ENCODE measurements at places on chromosomes 12 and 14.

DNA sequence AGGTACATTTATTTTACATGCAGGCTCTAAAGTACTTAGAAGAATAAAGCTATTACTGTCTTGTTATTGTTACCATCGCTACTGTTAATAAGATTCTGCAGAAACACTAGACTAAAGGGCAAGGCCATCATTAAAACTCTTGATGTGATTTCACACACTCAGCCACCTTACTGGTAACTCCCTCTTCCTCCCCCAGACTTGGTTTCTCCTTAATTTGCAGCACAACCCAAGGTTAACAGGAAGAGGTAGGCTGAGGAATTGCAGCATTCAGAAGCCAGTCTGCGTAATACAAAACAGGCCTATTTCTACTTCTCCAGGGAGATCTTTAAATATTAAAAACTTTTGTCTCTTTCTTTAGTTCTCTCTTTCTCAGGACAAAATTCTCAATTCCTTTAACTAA, 210.3 kb downstream of the BTG1 start:
- DNase-seq, result no peak

DNA sequence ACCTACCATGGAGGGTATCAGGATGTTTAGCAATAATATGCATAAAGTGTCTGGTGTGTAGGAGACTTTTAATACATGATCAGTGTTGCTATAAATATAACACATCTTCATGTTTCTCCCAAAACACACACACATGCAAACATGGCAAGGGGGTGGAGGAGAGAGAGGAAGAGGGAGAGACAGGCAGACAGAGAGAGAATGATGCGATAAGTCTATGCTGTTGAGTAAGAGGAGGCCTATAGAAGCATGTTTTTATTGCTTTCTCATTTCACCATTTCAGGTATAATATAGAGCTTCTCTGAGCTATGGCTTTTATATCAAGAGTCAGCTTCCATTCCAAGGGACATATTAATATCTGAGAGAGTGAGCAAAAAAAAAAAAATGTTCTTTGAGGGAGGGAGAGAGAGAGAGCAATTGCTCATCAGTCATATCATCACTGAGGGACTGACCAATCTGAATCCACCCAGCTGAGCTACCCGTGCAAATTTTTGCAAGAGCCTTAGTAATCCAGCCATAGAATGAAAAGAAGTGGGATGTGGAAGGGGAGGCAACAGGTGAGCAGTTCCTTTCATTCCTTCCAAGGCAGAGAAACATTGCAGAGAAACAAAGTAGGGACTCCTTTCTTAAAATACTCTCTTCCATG, 54.8 kb upstream of the RASSF8 start:
- DNase-seq, result no peak

- no peak for DNase-seq
These were observed 84.2 kb downstream of the EFCAB11 start for GRCh38 chr14:89870316-89870715.

DNA sequence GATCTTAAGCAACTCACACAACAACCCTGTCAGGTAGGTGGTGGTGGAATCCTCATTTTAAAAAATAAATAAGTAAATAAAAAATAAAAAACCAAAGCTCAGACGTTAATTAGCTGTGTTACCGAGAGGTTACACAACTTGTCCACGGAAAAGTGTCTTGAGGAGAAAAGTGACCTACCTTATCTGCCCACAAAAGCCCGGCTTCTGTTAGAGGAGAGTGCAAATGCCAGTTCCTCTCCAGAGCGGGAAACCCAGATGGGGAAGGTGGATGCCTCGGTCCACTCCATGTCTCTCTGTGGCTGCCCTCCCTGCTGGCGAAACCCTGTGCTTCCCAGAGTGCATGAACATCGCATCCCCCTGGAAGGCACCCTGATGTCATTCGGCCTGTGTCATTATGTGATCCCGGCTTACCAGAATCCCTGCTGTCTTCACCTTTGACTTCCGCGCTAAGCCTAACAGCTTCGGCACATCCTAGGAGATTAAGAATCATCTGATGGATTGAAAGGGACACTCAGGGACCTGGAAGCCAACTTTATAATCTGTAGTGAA, 6.4 kb downstream of the MLXIP start:
- DNase-seq, result no peak

Measured in stromal cell of bone marrow (primary cell).